Hematopoietic multipotent progenitor cell treated with erythropoietin and hydrocortisone succinate and interleukin-3 and kit ligand, for 4 days (in vitro differentiated cells): ENCODE measurements at places on chromosomes 7 and 10.

GRCh38 chr10:116331815-116332214 is 7.6 kb downstream of the CCDC172 start:
- no peak for DNase-seq

- no peak for DNase-seq
These were observed 99.2 kb downstream of the SUGCT start for GRCh38 chr7:40234046-40234445.

- DNase-seq: no peak
These were observed 234.3 kb downstream of the COBL start for GRCh38 chr7:51082096-51082840.

DNA sequence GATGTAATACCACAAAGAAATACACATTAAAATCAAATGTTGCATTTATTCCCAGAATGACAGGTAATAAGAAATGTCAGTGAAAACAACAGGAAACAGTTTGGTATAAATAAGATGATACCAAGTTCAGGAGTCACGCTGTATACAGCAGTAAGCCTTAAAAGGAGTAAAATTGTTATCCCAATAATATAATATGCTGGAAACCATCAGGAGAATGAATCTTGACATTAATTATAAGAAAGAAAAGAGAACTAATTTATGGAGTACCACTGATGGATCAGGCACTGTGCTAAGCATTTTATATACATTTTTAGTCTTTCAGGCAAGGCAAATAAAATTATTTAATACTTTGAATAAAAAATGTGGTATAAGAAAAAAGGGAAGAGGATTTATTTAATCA is 27.6 kb downstream of the PRKAR2B start:
- DNase-seq: no peak

DNA sequence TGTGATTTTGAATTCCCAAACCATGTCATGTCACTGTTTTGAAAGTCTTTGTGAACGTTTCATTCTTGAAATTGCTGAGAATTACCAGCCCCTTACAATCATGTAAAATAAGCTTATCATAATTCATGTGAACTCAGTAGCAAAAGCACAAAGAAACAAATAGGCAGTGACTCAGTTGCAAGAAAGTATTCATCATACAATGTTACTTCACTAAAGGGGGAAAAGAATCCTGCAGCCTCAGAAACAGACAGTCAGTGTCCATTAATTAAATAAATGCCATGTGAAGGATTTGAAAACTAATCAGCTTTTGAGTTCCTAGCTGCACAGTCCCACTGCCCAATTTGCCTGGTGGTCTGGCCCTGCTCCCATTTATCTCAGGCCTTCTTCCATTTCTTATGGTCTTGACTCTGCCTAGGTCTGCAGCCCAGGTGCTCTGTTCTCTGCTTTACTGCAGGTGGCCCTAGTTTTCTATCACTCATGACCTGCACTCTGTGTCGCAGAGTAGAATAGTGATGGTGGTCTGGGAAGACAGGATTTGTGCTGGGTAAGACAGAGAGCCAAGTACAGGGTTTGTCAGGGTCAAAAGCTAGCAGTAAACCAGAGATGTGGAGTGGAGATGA is 99.7 kb downstream of the PLCE1 start:
- DNase-seq: no peak

DNA sequence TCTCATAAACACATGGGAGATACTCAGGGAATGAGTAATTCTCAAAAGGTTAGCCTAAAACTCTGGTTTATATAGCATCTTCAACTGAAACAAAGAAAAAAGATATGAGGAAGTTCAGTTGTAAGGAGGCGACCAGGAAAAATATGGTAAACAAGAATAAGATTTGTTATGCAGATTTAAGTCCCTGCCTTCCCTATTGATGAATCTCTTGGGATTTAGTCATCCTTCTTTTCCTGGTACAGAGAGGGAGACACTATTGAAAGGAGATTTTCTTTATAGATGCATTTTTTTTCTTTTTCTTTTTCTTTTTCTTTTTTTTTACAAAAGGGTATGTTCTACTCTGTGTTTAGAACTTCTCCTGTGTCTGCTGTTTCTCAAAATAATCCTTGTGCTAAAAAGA is 557.5 kb downstream of the DNAJB9 start:
- DNase-seq: no peak

- DNase-seq: no peak
These were observed 131.7 kb downstream of the DNAJB6 start for GRCh38 chr7:157468221-157469111.

GRCh38 chr7:31439165-31439564 is 74.7 kb upstream of the ITPRID1 start:
- DNase-seq: no peak
